ENCODE measurements at places on chromosomes 7 and 10.
A peak's percentile ranks its signal among the peaks of the same experiment; 100 is the strongest.

DNA sequence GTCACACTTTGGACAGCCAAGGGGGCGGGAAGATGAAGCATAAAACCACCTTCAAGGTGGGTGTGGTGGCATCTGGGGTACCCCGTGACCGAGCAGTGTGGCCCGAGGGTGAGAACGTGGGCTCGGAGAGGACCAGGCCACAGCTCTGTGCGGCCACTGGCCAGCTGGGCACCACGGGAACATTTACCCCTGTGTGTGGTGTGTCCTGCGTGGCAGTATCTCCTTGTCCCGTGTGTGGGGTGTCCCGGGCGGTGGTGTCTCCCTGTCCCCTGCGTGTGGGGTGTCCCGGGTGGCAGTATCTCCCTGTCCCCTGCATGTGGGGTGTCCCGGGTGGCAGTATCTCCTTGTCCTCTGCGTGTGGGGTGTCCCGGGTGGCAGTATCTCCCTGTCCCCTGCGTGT lies 570.3 kb downstream of the DNAJB6 start:
- no peak for DNase-seq

DNA sequence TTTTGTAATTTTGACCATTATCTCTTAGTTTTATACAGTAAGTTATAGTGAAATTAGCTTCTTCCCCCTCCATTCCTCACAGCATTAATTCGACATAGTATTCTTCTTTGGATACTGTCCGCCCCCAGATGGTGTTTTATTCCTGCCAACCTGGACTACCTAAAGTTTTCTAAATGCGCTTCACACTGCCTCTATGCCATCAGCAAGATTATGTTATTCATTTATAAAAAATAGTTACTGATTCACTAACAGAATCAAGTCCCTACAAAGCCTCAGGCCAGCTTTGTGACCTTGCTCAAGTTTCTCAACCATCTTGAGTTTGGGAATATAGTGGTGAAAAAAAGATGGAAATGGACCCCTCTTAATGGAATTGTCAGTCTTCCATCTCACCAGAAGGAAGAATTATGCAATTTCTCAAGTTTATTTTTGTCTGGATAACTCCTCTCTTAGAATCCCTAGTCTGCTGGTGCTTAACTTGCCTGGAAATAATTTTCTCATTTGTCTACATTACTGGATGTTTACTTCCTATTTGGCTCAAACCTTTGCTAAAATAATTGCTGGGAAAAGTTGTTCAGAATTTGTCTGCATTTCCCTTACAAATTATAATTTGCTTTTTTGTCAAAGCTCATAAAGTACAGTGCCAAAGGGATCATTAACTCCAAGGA lies 16.7 kb upstream of the FGL2 start:
- DNase-seq = no peak

DNA sequence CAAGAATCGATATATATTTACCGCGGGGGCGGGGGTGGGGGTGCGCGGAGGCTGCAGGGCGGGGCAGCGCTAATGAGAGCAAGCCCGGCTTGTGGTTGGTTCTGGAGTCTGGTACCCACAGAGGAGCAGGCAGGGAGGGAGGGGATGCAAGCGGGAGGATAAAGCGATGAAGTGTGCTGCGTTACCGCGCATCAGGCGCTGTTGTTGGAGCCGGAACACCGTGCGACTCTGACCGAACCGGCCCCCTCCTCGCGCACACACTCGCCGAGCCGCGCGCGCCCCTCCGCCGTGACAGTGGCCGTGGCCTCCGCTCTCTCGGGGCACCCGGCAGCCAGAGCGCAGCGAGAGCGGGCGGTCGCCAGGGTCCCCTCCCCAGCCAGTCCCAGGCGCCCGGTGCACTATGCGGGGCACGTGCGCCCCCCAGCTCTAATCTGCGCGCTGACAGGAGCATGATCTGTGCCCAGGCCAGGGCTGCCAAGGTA lies at the start of gene HECW1:
Gene HECW1, plus strand, starts transcription at position 189 of the 482 bp plus-strand sequence. CDS start 131,259 bp downstream, outside the sequence.
- DNase-seq = no peak

DNA sequence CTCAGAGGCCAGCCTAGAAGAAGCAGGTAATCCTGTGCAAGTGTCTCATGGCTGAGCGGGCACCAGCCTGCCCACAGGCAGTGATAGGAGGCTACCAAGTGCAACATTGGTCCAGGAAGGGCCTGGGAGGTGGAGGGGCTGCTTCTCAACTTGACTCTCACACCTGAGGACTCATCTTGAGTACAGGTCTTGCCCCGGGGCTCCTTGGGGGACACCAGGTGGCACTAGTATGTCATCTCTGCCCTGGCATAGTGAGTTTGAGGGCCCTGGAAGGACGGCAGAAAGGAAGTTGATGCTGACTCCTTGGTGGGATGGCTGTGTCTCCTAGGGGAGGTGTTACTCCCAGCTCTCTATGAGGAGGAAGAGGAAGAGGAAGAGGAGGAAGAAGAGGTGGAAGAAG lies 2.3 kb downstream of the CCDC136 start:
- peak; percentile 57 for DNase-seq

- no peak for DNase-seq
Observed at GRCh38 chr7:122311734-122312450, 7.3 kb upstream of the FEZF1 start.

DNA sequence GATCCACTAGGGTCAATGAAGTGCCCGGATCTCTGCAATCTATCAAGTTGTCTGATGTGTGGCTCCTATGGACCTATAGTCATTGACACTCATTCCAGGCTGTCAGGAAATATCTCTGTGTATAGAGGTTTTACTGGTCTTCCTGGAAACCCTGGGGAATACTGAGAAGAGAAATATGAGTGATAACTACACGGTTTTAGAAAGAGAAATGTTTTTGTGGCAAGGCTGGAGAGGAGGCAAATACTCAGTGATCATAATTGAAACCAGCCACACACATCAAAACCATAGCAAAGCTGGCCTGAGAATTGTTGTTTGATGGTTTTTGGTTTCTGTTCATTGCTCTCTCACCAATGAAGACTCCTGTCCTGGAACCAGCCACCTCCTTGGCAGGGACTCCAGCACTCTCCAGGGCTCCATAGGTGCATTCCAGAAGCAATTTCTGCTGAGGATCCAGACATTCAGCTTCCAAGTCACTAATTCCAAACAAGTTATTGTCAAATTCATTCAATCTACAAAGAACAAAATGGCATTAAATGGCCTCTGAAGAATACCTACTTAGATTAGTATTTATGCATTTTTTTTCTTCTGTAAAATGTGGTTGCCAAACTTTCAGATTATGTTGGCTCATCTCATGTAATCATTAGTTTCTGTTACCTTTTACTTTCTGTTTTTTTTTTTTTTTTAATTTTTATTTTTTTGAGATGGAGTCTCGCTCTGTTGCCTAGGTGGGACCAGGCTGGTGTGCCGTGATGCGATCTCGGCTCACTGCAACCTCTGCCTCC lies 108.6 kb upstream of the ABI1 start:
- no peak for DNase-seq

DNA sequence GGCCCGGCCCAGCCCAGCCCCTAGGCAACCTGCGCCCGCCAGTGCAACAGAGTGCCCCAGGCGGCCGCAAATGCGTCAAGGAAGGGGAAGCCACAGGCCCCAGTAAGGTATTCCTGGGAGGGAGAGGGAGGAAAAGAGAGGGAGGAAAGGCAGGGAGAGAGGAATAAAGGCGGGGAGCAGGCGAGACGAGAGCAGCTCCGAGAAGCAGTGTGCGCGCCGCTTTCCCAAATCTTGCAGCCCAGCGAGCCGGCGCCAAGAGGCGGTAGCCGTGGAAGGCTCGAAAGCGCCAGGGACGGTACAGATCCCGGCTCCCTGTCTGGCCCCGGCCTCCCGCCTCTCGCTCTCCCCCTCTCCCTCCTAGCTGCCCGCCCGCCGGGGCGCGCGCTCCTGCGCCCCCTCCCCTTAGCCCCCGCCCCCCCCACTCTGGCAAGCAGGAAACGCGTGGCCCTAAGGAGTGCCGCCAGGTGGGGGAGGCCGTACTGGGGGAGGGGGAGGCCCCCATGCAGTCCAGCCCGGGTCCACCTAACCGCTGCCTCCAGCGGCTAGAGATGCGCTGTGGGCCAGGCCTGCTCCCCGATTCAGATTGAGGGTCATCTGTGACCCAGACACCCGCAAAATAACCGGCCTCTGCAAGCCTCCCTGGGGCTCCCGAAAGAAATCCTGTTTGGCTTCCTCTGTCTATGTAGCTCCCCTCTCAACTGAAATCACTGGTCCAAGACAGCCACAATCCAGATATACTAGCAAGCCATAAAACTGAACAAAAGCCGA lies 4.3 kb downstream of the HOXA10 start:
- DNase-seq = no peak

GRCh38 chr7:101104193-101104713 lies 19.0 kb downstream of the TRIM56 start:
- DNase-seq = no peak

- no peak for DNase-seq
Observed at GRCh38 chr7:4006687-4007086, 675.4 kb upstream of the FOXK1 start.

- DNase-seq = no peak
Observed at GRCh38 chr10:13801907-13802288, 215.1 kb downstream of the PRPF18 start.
